ENCODE measurements at places on chromosomes 7 and 10. TPM values are rescaled to one million over a fixed set of nuclear protein-coding genes. Genes with fewer than 3 reads are reported as not detected.

LIPJ gene
- polyA plus RNA-seq = not detected

MET gene
- 2.1 TPM for polyA plus RNA-seq

AKR1C2 gene
- 29.0 TPM for polyA plus RNA-seq

C1QL3 gene
- polyA plus RNA-seq = 4.4 TPM

CYP3A4 gene
- polyA plus RNA-seq = not detected
